Endothelial cell of umbilical vein (primary cell): ENCODE measurements at places on chromosomes 1 and 21. TPM values are rescaled to one million over a fixed set of nuclear protein-coding genes. Genes with fewer than 3 reads are reported as not detected.

Gene KPRP
- total RNA-seq, result not detected in 2 replicates

Gene PBX1
- total RNA-seq, result 22.2 and 24.1 TPM in 2 replicates

Gene RHBDL2
- 0.32 and 1.4 TPM in 2 replicates for total RNA-seq

Gene TIAM1
- 0.83 and 0.86 TPM in 2 replicates for total RNA-seq

Gene GALNT2
- 71.7 and 77.5 TPM in 2 replicates for total RNA-seq

Gene TTF2
- total RNA-seq, result 44.1 and 44.4 TPM in 2 replicates

Gene PCNX2
- 6.6 and 7.6 TPM in 2 replicates for total RNA-seq

Gene IQCC
- total RNA-seq, result 1.8 and 2.2 TPM in 2 replicates

Gene CNIH3
- 1.0 and 2.5 TPM in 2 replicates for total RNA-seq

Gene CHIT1
- total RNA-seq, result not detected in 2 replicates

Gene NRAS
- 76.5 and 78.7 TPM in 2 replicates for total RNA-seq

Gene ALG14
- 8.6 and 12.3 TPM in 2 replicates for total RNA-seq

Gene CYP4Z1
- not detected in 2 replicates for total RNA-seq

Gene AVPR1B
- total RNA-seq, result not detected in 2 replicates

Gene GJB5
- total RNA-seq, result not detected in 2 replicates

Gene SYT2
- total RNA-seq, result not detected in 2 replicates

Gene CFAP74
- not detected in 2 replicates for total RNA-seq

Gene ELF3
- 0.09 and 0.29 TPM in 2 replicates for total RNA-seq

Gene NBPF19
- 4.7 and 7.7 TPM in 2 replicates for total RNA-seq

Gene MTARC1
- total RNA-seq, result 3.5 and 4.8 TPM in 2 replicates

Gene GPR153
- total RNA-seq, result 2.8 and 3.1 TPM in 2 replicates

Gene GFI1
- total RNA-seq, result 0.11 and 0.14 TPM in 2 replicates

Gene PCBP3
- 0.39 and 1.1 TPM in 2 replicates for total RNA-seq

Gene GBP3
- total RNA-seq, result 7.3 and 12.7 TPM in 2 replicates
